ENCODE measurements at places on chromosomes 16 and 17.

DNA sequence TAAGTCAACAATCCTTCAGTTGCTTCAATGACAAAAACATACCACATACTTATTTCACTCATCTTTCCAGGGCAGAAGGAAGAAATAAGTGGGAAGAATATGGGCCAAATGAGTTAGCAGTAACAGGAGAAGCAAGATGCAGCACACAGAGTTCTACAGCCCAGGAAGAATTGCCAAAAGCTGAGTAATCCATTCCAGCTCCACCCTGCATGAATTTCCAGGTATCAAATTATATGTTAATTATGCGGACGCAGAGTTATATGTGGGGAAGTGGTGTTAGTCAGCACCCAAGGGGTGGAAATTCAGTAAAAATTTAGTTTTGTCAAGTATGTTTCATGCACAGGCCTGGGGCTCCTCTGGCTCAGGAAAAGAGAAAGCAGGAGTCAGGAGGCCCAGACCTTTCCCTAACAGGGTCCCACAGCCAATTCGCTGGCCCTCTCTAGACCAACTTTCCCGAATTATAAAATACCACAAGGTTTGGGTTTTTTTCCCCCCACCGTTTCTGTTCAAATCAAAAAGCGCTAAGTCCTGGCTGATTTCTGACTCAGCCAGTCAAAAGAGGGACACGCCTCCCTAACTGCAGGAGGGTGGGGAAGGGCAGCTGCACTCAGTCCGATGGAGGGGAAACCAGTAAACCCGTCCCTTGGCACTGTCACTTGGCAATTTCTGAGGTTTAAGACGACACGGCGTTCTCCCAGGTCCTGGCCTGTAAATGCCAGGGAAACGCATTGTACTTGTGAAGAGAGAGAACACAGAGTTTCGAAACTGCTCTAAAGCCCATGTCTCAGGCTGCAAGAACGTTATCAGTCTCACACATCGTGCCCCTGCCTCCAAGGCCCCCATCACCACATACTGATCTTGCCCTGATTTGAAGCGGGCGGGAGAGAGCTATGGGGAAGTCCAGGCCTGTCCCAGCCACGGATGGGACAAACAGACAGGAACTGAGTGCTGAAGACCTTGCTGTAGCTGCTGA, 58.1 kb downstream of the ZFHX3 start:
- no peak for DNase-seq

GRCh38 chr17:48451489-48451888, 21.5 kb upstream of the SKAP1 start:
- peak; percentile 38 for DNase-seq

- DNase-seq = no peak
Measured at GRCh38 chr17:27993723-27994310, 48.7 kb upstream of the NLK start.

DNA sequence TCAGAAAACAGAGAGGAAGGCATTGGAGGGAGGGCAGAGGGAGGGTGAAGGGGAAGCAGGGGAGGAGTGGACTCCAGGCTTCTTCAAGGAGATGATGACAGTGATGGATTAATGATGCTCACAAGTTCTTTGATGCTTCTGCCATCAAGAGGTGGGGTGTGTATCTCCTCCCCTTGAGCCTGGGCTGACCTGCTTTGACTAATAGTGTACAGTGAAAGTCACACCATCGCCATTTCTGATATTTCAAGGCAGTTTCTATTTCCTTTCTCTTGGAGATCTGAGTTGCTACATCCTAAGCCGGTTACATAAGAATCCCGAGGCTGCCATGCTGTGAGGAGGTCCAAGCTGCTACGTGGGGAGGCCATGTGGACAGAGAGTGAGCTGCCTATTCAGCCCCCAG, 312.5 kb downstream of the MAF start:
- peak; percentile 38 for DNase-seq

GRCh38 chr16:72064361-72064894, 1.4 kb downstream of the HPR start:
- no peak for DNase-seq

DNA sequence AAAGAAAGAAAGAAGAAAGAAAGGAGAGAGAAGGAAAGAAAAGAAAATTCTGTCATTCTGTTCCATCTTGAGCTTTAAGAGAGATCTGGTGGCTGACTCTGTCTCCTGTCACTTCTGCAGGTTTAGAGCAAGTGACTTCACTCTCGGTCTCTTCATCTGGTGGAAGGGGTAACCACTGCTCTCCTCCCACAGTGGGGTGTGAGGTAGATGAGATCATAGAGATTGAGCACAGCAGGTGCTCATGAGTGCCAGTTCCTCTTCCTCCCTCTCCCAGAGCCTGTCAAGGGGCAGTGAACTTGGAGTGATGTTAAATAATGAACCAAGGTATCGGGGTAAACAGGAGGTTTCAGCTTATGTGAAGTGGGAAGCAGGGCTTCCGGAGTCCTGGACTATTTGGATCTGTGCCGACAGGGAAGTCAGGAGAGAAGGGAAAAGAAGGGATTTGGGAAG, 47.7 kb downstream of the BEAN1 start:
- DNase-seq = peak; percentile 61

DNA sequence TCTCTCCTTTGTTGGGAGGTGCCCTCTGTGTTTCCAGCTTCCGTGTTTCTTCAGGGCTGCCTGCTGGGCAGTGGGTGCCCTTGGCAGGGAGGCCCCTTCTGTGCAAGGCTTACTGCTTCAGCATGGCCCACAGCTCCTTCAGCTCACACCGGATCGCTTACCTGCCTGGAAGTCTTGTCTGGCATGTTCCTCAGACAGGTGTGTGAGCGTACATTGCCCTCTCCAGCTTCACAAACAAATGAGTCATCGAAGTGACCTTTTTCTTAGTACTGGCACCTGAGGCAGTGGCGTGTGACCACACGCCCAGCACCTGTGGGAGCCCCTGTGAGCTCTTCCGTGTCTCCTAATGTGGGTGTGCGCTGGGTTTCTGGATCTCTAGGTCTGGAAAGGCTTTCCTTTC, 3.5 kb downstream of the RAB40C start:
- DNase-seq = no peak

GRCh38 chr17:50539762-50540559, 7.0 kb upstream of the SPATA20 start:
- peak; percentile 27 for DNase-seq

DNA sequence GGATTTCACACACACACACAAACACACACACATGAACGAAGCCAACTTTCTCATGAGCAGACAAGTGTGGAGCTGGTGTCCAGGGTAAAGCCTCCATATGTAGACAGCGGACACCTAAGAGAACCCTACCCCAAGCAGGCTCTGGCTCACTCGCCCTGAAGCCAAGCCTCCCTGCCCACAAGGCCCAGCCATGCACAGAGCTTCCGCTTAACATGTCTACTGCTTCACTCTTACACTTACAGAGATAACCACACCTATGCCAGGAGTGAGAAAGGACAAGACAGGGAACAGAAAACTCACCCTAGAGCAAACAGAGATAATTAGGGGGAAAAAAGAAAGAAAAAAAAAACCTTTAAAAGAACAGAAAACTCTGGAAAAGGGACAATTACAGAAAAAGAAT, 67.5 kb downstream of the CYTH1 start:
- peak; percentile 84 for DNase-seq

GRCh38 chr17:19546289-19547065, 12.8 kb downstream of the SLC47A1 start:
- no peak for DNase-seq

- no peak for DNase-seq
Measured at GRCh38 chr16:57265850-57266530, 18.5 kb downstream of the PLLP start.

GRCh38 chr17:17837380-17837821, 615 bp upstream of the SREBF1 start:
- no peak for DNase-seq

- no peak for DNase-seq
Measured at GRCh38 chr16:75023009-75023408, 24.2 kb downstream of the ZNRF1 start.

DNA sequence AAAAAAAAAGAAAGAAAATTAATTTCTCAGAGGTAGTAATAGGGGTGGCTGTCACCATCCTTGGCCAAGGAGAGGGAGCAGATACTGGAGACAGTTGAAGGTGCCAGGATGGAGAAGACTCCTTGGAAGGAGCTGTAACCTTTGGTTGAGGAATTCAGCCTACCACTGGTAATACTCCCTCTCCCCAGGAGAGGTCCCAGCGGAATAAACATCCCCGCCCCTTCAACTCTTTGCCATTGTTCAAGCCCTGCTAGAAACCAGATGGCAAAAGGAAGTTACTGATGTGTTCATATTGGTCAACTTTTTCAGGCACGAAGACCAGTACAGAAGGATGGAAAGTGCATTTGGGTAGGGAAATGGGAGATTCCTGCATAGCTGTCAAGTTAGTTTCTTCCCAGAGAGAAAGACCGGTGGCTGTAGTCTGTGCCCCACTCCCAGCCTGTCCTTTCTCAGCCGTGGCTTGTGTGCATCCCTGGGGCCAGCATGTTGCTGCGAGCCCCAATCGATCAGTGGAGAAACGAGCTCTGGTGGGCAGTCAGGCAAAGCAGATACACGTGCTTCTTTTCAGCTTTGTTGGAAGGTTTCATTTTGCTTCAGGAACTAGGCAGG, 612.1 kb downstream of the MAF start:
- no peak for DNase-seq

- DNase-seq = no peak
Measured at GRCh38 chr17:6641247-6641863, 495 bp downstream of the TXNDC17 start.

- no peak for DNase-seq
Measured at GRCh38 chr16:15754821-15755534, 101.8 kb downstream of the MYH11 start.

DNA sequence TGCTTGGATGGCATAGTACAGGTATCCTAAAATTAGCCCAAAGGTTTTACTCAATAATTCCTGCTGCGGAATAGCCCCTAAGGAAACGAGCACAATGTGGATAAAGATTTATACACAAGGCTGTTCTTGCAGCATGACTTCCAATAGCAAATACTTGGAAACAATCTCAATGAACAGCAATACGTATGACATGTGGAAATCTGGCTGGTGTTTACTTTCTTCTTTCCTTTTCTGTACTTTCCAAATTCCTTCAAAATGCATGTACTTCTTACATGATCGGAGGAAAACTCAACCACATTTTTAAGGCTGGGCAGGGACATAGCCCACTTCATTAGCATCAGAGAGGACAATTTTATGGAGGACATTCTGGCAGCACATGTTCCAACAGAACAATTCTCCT, 86.6 kb downstream of the C16orf95 start:
- DNase-seq = no peak

DNA sequence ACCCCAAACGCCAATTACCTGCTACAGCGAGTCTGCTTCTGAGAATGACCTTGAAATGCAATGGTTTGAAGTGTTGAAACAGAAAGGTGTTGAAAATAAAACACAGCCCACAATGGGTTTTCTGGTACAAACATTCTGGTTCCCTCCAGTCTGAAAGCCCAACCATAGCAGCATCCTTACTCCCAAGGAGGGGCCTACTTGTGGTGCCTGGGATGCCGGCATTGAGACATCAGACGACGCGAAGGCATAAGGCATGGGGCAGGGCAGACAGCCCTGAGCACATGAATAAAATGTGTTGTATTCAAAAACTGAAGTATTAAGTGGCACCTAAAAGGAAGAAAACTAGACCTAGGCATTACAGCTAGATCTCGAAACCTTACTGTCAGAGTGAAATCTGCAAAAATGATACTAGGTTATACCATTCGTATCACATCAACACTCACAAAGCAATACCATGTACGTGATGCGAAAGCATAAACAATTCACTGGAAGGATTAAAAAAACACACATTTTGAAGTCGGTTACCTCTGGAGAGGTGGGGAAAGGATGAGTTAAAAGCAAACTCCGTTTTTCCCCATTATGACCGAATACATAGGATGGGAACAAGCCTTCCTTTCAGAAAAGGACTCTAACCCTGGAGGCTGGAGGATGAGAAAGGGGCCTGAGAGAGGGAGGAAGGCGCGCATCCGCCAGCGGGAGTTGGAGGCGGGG, 702 bp downstream of the NUDT21 start:
- DNase-seq = peak; percentile 16

DNA sequence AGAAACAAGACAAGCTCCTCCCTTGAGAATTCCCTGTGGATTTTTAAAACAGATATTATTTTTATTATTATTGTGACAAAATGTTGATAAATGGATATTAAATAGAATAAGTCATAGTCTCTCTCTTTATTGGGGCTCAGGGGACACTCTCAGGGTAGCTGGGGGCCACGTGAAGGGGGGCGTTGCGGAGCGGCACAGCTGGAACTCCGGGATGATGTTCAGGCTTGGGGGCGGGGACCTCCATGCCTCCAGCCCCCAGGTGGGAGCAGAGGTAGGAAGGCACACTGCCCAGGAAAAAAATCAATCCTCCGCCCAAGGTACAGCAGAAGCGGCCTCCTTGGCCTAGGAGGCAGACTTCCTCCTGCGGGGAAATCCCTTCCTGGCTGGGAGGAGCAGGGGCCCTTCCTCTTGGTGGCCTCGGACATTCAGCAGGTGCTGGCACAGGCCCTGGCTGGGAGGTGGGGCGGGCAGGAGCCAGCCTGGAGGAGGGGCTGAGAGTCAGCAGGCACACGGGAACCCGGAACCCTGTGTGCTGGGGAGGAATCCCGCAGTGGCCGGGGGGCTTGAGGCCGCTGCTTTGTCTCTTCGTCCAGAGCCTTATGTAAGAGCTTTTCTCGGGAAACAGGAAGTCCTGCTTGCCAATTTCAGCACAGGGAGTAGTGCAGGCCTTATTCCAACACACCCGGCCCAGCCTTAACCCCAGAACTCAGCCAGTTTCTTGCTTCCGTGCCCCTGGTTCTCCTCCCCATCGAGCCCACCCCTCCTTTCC, 591 bp upstream of the TNFSF13 start:
- DNase-seq = peak; percentile 79

DNA sequence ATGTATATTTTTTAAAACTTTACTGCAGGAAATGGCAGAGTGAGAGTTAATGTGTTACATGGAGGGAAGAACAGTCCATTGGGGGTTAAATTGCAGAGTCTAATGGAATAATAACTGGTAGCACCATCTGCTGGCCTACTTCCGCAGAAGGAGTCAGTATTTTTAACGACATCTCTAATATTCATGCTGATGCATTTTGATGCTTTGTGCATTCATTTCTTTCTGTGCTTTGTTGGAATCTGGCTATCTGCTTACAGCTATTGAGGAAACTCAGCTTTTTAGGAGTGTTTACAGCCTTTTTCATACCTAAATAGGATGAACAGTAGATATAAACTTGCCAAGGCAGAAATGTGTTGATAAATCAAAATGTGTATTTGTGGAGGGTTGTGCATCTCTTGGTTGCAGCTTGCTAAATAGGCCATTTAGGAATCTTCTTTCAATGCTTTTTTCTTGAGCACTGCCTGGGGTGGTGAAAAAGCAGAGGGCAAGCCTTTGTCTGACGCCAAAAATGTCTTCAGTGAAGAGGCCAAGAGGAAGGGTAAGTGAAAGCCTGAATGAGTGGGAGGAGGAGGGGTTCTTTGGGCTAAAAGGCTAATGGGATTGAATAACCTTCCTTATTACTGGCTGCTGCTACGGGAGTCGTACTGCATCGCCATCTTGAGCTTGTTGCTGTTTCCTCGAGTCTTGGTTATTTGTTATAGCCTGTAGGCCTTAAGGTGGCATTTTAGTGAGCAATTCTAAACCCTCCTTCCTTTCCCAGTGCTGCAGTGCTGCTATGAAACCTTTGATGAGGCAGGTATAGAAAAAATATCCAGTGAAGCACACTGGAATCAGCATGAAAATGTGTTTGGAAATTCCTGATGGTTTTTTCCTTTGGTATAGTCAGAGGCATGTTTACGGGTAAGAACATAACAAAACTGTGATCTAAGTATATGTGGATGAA, 153.3 kb downstream of the CHD9 start:
- DNase-seq = peak; percentile 88

GRCh38 chr16:11852092-11852809, 909 bp upstream of the RSL1D1 start:
- DNase-seq = no peak

- DNase-seq = no peak
Measured at GRCh38 chr16:77579351-77579891, 142.9 kb upstream of the NUDT7 start.

- DNase-seq = no peak
Measured at GRCh38 chr17:4672751-4673150, 31.2 kb downstream of the PELP1 start.
